Activated CD4-positive, alpha-beta memory T cell treated with anti-CD3 and anti-CD28 coated beads, Interleukin-2, amount 10 ng/mL, durations not matched to agents 7 days and 5 days (primary cell): ENCODE measurements at places on chromosomes 6 and 20.

- no peaks in the 10 kb centered on the region for H3K36me3 ChIP-seq
- DNase-seq = no peak
- no peaks in the 10 kb centered on the region for H3K4me1 ChIP-seq
- H3K4me3 ChIP-seq = no peak overlapping the region
- no peaks in the 10 kb centered on the region for H3K27me3 ChIP-seq
Observed at GRCh38 chr6:3290149-3290930, 31.6 kb downstream of the PSMG4 start.

GRCh38 chr6:143055213-143055612, 5.5 kb upstream of the AIG1 start:
- H3K4me3 ChIP-seq = no peak overlapping the region
- no peak overlapping the region for H3K27ac ChIP-seq
- no peaks in the 10 kb centered on the region for H3K27me3 ChIP-seq

DNA sequence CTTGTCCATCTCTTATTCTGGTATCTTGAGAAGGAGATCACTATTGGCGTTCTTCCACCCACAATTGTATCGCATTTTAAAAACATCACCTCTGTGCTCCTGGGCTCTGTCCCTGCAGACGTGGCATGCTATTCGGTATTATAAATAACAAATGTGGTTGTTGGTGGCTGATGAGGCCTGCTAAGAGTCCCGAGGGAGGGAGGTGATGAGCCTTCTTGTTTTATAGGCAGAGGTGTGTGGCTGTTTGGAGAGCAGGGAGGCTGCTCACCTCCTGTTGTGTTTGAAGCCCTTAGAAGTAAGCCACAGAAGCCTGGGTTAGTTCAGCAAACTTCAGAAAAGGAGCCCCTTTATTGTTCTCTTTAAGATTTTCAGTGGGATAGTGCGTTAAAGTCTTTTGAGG, 15.6 kb downstream of the MANBAL start:
- DNase-seq = no peak
- H3K4me1 ChIP-seq = peaks cover 23% of the 10 kb centered on the region
- no peak overlapping the region for H3K27ac ChIP-seq
- no peaks in the 10 kb centered on the region for H3K27me3 ChIP-seq
- peaks cover 36% of the 10 kb centered on the region for H3K36me3 ChIP-seq

GRCh38 chr6:111994791-111995190, 59.1 kb upstream of the CCN6 start:
- peaks cover 61% of the 10 kb centered on the region for H3K4me1 ChIP-seq
- H3K27me3 ChIP-seq = no peaks in the 10 kb centered on the region
- no peak for DNase-seq
- H3K27ac ChIP-seq = no peak overlapping the region
- no peak overlapping the region for H3K4me3 ChIP-seq
- H3K36me3 ChIP-seq = no peaks in the 10 kb centered on the region

GRCh38 chr20:63657260-63657936, 714 bp upstream of the RTEL1 start:
- peak overlapping the region; percentile 90 for H3K4me3 ChIP-seq
- H3K27me3 ChIP-seq = peaks cover 3% of the 10 kb centered on the region
- peak overlapping the region; percentile 85 for H3K27ac ChIP-seq
- peaks cover 38% of the 10 kb centered on the region for H3K4me1 ChIP-seq
- H3K36me3 ChIP-seq = peaks cover 14% of the 10 kb centered on the region

DNA sequence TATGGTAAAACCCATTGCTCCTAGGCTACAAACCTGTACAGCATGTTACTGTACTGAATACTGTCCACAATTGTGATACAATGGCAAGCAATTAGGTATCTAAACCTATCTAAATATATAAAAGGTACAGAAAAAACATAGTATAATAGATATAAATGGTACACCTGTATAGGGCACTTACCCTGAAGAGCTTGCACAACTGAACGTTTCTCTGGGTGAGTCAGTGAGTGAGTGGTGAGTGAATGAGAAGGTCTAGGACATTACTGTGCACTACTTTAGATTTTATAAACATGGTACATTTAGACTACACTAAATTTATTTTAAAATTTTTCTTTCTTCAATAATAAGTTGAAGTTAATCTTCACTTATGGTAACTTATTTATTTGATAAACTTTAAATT, 119.9 kb upstream of the CEP85L start:
- H3K27me3 ChIP-seq = peaks cover 1% of the 10 kb centered on the region
- peaks cover 17% of the 10 kb centered on the region for H3K4me1 ChIP-seq
- no peaks in the 10 kb centered on the region for H3K36me3 ChIP-seq
- H3K27ac ChIP-seq = no peak overlapping the region
- H3K4me3 ChIP-seq = no peak overlapping the region
- DNase-seq = no peak

DNA sequence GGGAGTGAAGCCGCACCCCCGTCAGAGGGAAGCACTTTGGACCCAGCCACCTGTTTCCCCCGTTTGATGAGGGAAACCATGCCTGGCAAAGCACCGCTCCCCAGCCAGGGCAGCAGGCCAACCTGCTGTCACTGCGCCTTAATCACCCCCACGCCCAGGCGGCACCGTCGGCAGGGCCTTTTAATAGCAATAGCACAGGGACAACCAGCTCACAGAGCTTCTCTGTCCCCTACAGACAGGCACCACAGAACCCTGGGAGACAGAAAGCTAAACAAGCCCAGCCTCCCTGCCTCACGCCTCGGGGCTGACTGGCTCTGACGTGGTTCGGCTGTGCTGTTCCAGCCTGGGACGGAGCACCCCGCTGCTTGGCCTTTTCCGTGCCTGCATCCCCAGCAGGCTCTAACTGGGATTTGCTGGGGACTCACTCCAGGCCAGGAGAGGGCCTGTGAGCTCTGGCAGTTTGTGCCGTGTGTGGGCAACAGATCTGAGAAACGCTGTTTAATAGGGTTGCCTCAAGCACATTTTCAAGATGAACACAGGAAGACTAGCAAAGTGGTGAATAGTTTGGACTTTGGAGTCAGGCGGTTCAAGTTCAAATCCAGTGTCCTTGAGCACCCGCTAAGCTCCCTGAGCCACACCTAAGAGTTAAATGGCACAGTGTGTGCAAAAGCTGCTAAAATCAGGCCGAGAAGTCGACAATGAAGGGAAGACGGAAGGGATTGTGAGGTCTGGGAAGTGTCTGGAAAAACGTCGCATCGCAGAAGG, 223.8 kb downstream of the NRN1 start:
- no peaks in the 10 kb centered on the region for H3K36me3 ChIP-seq
- no peak for DNase-seq
- no peak overlapping the region for H3K27ac ChIP-seq
- H3K4me1 ChIP-seq = no peaks in the 10 kb centered on the region
- H3K4me3 ChIP-seq = no peak overlapping the region
- H3K27me3 ChIP-seq = no peaks in the 10 kb centered on the region

DNA sequence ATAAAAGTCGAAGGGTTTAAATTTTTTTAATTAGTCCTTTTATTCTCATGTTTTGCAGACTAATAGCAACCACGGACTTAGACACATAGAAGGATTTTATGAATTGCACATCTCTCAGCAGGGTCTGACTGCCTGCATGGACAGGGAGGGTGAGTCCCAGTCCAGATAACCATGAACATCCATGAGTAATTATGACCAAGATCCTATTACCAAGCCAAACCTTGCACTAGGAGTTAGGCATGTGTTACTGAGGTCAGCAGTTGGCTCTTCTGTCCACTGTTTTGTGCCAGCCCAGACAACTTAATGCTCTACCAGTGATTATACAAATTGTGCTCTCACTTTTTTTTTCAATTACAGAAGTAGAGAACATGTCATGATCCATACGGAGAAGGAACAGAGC, 211.2 kb downstream of the MAFB start:
- no peak overlapping the region for H3K4me3 ChIP-seq
- H3K4me1 ChIP-seq = no peaks in the 10 kb centered on the region
- DNase-seq = no peak
- no peaks in the 10 kb centered on the region for H3K27me3 ChIP-seq
- H3K27ac ChIP-seq = no peak overlapping the region

GRCh38 chr20:16821211-16822089, 73.3 kb downstream of the OTOR start:
- peak; percentile 38 for DNase-seq
- H3K4me3 ChIP-seq = no peak overlapping the region
- no peaks in the 10 kb centered on the region for H3K4me1 ChIP-seq
- H3K27me3 ChIP-seq = peaks cover 14% of the 10 kb centered on the region
- H3K36me3 ChIP-seq = no peaks in the 10 kb centered on the region

GRCh38 chr20:36155991-36156390, 1.5 kb downstream of the EPB41L1 start:
- peaks cover 2% of the 10 kb centered on the region for H3K4me1 ChIP-seq
- H3K36me3 ChIP-seq = no peaks in the 10 kb centered on the region
- peaks cover 43% of the 10 kb centered on the region for H3K27me3 ChIP-seq
- no peak overlapping the region for H3K27ac ChIP-seq
- no peak overlapping the region for H3K4me3 ChIP-seq

- DNase-seq = no peak
- H3K27me3 ChIP-seq = no peaks in the 10 kb centered on the region
- H3K4me3 ChIP-seq = no peak overlapping the region
- no peaks in the 10 kb centered on the region for H3K36me3 ChIP-seq
Observed at GRCh38 chr20:40449144-40449690, 239.8 kb downstream of the MAFB start.

DNA sequence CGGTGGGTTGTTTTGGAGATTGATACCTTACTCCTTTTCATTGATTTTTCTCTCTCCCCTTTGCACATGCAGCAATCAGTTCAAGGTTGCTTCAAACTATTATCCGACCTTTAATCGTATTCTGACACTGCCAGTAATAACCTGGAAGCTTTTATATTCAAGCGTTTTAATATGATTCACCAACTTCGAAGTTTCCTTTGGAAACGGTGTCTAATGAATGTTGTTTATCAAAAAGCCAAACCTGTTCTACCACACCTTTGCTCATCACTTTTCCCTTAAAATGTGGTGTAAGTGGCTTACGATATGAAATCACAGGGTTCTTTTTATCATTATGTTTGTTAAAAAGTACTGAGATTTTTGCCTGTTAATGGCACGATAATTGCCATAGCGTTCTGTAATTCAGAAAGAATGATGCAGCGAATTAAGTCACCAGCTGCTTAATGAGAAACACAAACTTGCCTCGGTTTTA, 660 bp downstream of the STXBP5 start:
- peak overlapping the region; percentile 87 for H3K27ac ChIP-seq
- H3K4me3 ChIP-seq = peak overlapping the region; percentile 78
- peaks cover 4% of the 10 kb centered on the region for H3K36me3 ChIP-seq
- no peak for DNase-seq

DNA sequence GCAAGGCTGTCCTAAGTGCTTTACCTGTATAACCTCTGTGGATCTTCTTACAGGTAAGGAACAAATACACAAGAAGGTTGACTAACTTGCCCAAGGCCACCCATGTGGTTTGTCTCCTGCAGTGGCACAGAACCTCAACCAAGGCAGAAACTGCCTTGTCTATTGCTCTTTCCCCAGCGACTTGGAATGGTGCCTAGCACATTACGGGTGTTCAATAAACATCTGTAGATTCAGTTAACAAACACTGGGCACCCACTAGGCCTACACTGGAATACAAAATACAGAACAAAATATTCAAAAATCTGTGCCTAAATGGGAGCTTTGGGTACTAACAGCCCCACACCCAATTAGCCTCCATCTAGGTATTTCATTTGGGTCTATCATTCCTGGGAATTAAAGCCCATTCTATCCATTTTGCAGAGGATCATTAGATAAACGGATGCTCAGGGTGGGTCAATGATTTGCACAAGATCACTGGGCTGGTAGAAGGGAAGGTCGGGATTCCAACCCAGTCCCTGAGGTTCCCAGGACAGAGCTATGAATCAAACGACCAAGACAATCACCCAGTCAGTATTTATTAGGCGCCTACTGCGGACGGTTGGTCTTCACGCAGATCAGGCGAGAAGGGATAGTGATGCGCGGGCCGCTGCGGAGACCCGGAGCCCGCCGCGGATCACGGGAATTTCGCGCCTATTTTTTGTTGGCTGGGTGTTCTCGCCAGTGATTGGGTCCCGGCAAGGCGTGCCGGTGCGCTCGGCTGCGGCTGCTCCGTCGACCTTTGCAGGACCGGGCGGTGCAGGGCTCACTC, at the start of gene STK35:
STK35 (plus strand) TSS at position 771 of the 808 bp plus-strand sequence. CDS start 55 bp downstream, outside the sequence.
- H3K4me3 ChIP-seq = peak within 1 kb of the TSS; percentile 93
- peaks cover 20% of the 10 kb centered on the region for H3K36me3 ChIP-seq
- peak; percentile 70 for DNase-seq

- no peak overlapping the region for H3K27ac ChIP-seq
- no peak overlapping the region for H3K4me3 ChIP-seq
- DNase-seq = no peak
- peaks cover 37% of the 10 kb centered on the region for H3K4me1 ChIP-seq
- H3K36me3 ChIP-seq = peaks cover 58% of the 10 kb centered on the region
Observed at GRCh38 chr20:17676378-17676759, 5.7 kb downstream of the RRBP1 start.

DNA sequence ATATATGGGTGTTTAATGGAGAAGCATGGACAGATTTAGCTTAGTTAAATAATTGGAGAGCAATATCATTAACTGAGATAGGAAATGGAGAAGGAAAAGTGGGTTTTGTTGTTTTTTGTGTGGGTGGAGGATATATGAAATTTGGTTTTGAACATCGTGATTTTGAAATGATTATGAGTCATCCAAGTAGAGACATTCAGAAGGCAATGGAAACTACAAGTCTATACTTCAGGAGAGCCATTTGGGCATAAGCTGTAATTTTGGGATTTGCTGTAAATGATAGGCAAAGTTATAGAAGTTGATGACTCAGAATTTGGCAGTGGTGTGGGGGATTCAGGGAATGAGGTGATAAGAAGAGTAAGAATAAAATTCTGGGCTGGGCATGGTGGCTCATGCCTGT, 27.4 kb upstream of the FAM135A start:
- peaks cover 8% of the 10 kb centered on the region for H3K27me3 ChIP-seq
- no peak for DNase-seq
- no peaks in the 10 kb centered on the region for H3K4me1 ChIP-seq
- H3K4me3 ChIP-seq = no peak overlapping the region
- H3K36me3 ChIP-seq = no peaks in the 10 kb centered on the region

DNA sequence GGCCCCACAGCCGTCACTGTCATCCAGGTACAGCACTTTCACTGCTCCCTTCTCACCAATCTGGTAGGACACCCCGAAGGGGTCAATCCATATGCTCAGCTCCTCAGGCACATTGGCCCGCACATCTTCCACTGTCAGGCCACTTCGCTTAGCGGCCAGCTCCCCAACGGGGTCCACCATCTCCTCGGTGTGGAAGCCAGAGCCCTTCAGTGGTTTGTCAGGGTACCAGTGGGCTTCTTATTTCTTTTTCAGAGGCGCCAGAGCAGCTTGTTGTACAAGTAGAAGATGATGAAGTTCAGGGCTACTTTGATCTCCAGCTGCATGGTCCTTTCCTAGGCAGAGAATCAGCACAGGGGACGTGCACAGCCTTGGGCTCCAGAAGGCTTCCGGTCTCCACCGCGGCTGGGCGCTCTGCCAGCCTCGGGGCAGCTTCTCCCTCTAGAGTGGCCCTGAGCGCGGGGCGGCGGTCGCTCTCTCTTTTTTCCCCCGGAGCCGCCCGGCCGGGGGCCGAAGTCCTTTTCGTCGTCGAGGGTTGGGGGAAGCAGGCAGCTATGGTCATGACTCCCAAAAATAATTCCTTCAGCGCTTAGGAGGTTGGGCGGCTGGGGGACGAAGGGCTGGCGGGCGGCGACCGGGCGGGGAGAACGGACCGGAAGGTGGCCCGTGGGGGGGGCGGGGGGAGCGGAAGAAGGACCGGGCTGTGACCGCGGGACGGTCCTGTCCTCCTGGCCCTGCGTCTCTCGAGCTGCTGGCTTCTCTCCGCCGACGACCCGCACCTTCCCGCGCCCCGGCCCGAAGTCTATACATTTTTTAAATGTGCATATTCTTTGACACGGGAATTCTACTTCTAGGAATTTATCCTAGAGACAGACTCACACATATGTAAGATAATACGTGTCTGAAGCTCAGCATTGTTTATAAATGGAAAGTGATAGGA, 6.5 kb upstream of the ZSCAN9 start:
- peak; percentile 28 for DNase-seq
- peaks cover 8% of the 10 kb centered on the region for H3K4me1 ChIP-seq
- peaks cover 7% of the 10 kb centered on the region for H3K36me3 ChIP-seq
- peaks cover 76% of the 10 kb centered on the region for H3K27me3 ChIP-seq
- H3K27ac ChIP-seq = no peak overlapping the region
